Peyer's patch (tissue), 4 donors: ENCODE measurements at places on chromosomes 4 and X. TPM values are rescaled to one million over a fixed set of nuclear protein-coding genes. Genes with fewer than 3 reads are reported as not detected.

DNA sequence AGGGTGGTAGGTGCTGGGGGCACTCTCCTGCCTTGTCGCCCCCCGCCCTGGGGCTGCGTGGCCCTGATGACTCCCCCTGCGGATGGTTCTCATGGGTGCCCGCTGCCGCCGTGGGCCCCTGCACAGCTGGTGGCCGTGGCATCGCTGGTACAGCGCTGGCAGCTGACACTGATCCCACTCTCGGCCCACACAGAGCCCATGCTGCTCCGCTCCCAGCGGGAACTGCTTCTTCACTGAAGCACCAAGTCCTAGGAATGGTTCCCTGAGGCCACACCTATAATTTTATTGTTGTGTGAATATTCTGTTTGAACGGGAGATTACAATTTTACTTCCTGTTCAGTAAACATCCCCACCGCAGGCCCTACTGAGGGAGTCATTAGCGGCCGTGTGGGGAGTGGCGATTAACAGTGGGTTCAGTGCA, 138.6 kb upstream of the NKX1-1 start:
- DNase-seq: no peak

GRCh38 chrX:308821-309520, 9.6 kb downstream of the GTPBP6 start:
- DNase-seq: no peak

HS3ST1 gene
- 15.9 TPM for total RNA-seq

DNA sequence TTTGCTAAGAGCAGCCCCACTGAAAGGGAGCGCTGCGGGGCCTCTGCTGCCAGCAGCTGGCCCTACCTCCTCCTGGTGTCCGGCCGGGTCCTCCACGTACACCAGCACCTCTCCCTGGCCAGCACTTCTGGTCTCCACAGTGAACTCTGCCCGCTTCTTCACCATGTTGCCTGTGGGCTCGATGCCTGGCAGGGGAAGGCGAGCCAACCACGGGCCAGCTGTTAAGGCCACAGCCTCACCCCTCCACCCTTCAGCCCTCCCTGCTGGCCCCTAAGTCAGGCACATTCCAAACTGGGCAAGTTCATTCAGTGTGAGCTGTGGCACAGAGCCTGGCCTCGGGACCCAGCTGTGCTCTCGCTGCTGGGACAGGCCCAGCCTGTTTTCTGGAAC, 7.8 kb downstream of the FLNA start:
- no peak for DNase-seq

TLL1 gene
- total RNA-seq: 3.7 TPM

GRCh38 chrX:131565909-131566308, 22.0 kb downstream of the OR13H1 start:
- no peak for DNase-seq

GRCh38 chr4:147157860-147158701, 212.4 kb upstream of the TTC29 start:
- DNase-seq: peak; percentile 45

- no peak for DNase-seq
Measured at GRCh38 chr4:13988353-13989305, 361.1 kb upstream of the BOD1L1 start.

GRCh38 chr4:66123831-66124413, 453.6 kb upstream of the EPHA5 start:
- no peak for DNase-seq

DNA sequence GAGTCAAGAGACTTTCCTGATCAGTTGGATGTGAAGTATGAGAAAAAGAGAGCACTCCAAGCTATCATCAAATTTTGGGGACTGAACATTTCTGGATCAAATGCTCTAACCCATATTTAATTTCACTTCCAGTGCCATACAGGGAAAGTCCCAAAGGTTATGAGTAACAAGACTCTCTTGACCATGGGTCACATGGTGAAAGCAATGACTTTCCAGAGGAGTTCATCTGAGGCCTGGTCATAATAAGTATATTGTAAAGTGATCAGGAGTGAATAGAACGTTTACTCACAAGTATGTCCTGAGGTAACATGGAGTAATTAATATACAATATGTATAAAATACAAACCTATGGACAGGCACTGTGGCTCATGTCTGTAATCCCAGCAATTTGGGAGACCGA, 40.7 kb upstream of the ARMCX5 start:
- DNase-seq: no peak

CYTL1 gene
- 5.8 TPM for total RNA-seq

DNA sequence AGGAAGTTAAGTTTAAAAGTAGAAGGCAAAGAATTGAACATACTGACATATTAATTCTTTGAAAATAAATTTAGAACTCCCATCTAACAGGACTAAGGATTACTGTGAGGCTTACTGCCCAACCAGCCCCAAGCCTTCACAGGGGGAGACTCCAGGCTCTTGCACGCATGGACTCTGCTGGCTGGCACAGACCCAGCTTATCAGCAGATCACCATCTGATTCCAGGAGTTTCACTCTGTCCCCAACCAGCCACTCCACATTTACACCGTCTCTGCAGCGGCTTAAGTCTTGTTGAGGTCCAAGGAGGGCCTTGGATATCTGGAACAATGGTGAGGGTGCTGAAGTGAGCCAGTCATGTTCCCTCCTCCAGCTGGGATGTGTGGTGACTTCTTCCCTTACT, 16.4 kb upstream of the OTUD4 start:
- DNase-seq: no peak

FGFBP2 gene
- not detected for total RNA-seq

C1QTNF7 gene
- 2.4 TPM for total RNA-seq

DNA sequence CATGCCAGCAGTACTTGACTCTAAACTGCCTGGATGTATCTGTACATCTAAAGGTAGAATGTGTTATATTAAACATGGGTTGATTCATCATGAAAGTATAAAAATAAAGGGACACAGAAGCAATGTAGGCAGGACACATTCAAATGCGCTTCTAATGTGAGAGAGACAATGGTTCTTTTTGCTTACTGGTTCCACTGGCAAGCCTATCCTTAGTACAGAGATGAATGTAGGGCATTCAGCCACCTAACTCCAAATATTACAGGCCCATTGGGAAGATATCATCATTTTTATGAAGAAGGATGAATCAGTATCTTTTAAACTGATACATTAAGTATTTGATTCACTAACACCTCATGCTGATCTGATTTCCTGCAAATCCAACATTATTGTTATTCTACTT, 18.0 kb downstream of the CDKL2 start:
- DNase-seq: no peak

- DNase-seq: no peak
Measured at GRCh38 chrX:38896724-38897298, 95.6 kb downstream of the MID1IP1 start.

DNA sequence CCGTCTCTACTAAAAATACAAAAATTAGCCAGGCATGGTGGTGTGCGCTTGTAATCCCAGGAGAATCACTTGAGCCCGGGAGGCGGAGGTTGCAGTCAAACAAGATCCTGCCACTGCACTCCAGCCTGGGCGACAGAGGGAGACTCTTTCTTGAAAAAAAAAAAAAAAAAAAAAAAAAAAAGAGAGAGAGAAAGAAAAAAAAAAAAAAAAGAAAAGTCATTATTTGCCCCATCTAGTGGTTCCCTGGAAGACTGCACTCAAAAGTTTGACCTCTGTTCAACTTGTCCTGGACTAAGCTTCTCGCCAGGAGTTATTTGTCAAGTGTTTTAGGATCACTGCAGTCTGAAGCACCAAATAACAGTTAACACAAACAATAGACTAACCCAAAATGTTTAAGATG, 45.3 kb upstream of the KCTD8 start:
- DNase-seq: no peak
